ENCODE measurements at places on chromosomes 2 and 18. TPM values are rescaled to one million over a fixed set of nuclear protein-coding genes. Genes with fewer than 3 reads are reported as not detected.

Gene LHCGR
- total RNA-seq: 0.44 TPM

DNA sequence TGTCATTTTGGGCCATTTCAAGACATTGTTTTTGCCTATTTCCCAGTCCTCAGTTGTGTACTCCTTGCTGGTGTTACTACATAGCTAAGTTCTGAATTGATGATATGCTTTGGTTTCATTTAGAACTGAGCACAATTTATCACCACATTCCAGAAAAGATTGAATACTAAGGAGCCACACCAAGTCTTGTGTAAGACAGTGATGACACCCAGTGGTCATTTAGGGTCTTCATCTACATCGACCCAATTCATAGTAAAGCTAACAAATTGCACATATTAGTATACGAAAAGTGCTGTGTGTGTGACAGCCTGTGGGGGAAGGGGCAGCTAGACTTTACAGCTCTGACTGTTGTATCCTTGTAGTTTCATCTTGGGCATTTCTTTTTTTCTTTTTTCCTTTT lies 10.9 kb upstream of the DLX2 start:
- DNase-seq: no peak

DNA sequence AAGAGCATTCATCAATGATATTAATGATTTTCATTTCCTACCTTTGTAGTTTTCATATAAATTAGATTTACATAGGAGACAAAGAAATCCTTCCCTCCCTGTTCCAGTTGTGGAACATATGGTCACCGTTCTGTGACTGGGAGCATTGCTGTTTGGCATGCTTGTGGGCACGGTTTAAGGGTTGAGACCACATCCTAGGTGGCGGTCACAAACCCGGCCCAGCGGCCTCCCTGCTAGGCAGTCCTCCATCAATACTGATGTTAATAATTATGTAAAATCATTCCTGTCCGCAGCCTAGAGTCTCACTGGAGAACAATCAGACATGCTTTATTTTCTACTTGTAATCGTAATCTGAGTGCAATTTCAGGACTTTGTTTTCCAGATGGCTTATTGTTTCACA lies 117.9 kb downstream of the AGAP1 start:
- no peak for DNase-seq

- DNase-seq: no peak
Observed at GRCh38 chr18:10950876-10951630, 198.3 kb downstream of the PIEZO2 start.

Gene ATP8B1
- 14.9 TPM for total RNA-seq

DNA sequence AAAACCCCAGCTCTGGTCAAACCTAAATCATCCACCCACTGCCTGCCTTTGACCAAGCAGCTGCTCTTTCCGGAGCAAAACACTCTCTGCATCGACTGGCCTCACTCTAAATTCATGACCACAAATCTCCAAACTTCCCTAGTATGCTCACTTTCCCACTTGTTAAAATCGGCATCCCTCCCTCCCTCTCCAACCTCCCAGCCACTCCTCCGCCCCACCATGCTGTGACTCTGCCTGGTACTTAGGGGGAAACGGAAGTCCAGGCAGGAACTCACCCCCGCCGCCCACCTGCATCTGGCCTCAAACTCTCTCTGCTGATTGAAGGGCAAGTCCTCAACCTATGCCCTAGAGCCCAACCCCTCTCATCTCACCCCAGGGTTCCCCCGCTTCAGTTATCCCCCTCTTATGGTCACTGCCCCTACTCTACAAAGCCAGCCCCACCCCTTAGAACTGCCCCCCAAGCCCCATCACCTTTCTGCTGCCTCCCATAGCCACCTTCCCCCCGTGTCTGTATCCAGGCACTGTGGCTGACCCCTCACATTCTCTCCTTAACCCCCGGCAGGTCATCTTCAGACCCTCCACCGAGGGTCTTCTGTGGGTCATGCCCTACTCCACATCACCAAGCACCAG lies 3.8 kb upstream of the ADRA2B start:
- no peak for DNase-seq

GRCh38 chr2:33535421-33535820 lies 59.0 kb downstream of the RASGRP3 start:
- DNase-seq: peak; percentile 46

Gene RAB27B
- total RNA-seq: 1.0 TPM

GRCh38 chr18:22710673-22711191 lies 222.4 kb upstream of the RBBP8 start:
- DNase-seq: no peak

- no peak for DNase-seq
Observed at GRCh38 chr2:216498070-216498378, 620 bp upstream of the RPL37A start.

DNA sequence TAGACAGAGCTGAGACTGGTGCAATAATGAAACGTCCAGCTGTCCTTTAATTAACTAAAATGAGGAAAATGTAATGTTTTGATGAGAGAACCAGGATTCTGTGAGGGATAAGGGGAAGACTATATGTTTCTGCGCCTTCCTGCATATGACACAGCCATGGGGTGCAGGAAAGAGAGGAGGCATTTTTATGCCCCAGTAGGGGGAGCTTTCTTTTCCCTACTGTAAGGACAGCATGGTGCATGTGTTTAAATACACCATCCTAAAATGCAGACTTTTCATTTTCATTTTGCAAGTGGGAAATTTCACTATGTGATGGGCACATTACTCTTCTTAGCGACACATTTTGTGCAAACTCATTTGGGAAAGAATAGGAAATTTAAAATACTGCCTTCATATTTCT lies 446.1 kb downstream of the ARHGAP15 start:
- DNase-seq: no peak

- DNase-seq: no peak
Observed at GRCh38 chr2:100945433-100945740, 56.7 kb upstream of the RPL31 start.

- DNase-seq: no peak
Observed at GRCh38 chr2:101115664-101116063, 35.5 kb downstream of the TBC1D8 start.

DNA sequence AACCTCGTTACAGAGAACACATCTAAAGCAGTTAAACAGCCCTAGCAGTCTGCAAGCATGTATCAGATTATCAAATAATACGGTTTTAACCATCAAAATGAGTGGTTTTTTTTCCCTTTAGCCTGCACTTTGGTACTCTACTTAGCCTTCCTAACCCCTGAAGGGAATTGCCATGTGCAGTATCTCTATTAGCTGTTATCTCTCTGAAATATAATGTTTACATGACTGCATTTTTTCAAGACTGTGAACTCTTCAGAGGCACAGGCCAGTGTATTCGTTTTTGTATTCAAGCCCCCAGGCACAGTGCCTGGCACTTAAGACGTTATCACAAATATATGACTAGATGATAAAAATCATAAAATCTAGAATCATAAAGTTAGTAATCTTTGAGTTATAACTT lies 509.5 kb downstream of the PARD3B start:
- no peak for DNase-seq

Gene XPO1
- 75.2 TPM for total RNA-seq

Gene STK25
- total RNA-seq: 94.9 TPM

DNA sequence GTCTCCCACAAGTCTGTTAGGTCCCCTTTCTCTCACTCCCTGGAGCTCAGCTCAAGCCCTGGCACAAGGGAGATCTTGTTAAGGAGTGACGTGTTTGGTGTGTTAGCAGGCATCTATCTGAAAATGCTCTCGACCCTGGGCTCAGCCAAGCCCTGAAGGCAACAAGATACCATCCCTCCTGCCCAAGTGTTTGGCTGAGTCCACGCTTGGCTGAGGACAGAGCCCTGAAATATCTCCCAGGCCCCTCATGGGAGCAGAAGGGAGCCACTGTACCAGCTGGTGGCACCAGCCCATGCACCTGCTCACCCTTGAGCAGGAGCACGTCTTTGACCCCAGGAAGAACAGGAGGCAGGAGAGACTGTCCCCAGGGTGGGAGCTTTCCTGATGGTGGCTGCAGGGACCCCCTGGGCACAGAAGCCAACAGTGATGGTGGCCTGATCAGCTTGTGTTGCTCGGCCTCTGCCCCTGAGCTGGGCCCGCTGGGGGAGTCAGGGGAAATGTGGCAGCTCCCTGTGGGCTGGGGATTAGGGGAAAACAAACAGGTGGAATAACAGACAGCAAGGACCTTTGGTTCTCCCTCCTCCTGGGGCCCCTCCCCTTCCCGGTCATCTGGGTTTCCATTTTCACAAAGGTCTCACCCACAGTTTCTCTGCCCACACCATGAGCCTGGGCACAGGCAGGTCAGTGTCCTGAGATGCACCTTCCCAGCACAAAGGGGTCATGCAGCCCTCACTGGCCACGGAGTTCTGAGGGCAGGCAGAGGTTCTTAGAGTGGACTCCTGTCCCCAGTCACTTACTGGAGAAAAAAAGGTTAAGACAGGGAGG lies 91.6 kb downstream of the RHOB start:
- DNase-seq: no peak

Gene SLC16A14
- total RNA-seq: 2.0 TPM

DNA sequence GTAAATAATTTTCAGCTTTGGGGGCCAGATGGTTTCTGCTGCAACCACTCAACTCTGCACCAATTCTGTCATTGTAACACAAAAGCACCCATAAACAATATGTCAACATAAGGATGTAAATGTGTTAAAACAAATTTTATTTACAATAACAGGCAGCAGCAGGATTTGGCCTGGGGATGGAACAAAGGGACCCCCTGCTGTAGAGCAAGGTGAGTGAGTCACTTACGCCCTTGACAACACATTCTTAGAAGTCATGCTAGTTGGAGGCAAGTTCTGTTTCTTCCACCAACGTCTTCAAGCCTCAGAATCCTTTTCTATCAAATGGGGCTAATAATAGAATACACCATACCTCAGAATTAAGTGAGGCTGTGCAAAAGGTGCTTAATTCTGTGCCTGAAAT lies 610.2 kb upstream of the SYT4 start:
- no peak for DNase-seq

GRCh38 chr2:96164459-96165184 lies 19.4 kb upstream of the DUSP2 start:
- no peak for DNase-seq

DNA sequence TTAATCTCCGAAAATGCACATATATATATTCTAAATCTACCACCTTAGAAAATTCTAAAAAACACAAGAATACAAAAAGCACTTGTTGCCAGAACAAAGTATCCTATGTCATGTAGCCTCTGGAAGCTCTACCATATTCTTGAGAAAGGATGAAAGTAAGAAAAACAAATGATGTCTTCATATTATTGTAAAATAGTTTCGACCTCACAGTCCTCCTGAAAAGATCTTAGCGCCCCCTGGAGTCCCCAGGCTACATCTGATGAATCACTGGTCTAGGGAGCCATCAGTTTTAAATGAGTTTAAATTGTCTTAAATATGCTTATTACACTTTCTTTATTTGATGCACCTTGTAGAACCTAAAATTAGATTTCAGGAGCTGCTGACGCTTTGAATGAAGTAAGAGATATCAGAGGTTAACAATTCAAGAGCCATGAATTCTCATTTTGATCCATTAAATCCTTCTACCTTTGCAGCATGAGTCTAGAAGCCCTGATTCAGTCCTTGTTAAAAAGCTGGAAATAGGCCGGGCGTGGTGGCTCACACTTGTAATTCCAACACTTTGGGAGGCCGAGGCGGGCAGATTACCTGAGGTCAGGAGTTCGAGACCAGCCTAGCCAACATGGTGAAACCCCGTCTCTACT lies 138.8 kb downstream of the MCFD2 start:
- DNase-seq: peak; percentile 62

Gene EVA1A
- 0.84 TPM for total RNA-seq

DNA sequence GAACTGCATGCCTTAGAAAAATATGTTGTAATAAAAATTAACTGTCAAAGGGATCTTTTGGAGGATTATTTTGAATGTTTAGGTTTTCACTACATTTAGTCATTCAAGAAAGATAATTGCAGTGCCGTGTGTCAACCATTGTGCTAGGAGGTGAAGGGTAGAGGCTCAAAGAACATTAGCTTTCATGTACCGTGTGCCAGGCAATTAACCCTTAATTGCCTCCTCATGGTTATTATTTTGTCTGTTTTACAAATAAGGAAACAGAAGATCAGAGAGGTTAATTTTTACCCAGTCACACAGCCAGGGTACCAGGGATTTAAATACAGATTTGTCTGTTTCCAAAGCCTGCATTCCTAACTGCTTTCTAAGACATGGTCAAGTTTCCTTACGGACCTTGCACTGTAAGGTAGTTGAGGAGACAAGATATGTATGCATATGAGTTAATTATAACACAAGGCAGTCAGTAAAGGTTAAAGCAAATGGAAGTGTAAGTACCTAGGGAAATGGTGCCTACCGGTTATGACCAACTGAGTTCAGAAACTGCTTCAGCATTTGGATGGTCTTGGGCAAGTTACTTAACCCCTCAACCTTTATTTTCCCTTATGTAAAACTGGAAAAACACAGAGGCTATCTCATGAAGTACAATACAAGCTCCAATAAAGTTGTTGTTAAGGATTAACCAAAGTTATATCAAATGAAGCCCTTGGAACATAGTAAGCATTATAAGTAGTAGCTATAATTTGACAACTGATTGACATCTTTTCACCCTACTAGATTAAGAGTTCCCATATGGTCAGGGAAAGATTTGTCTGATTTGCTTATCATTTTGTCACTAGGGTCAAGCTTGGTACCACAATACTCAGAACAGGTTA lies 434.9 kb downstream of the MBD2 start:
- no peak for DNase-seq

DNA sequence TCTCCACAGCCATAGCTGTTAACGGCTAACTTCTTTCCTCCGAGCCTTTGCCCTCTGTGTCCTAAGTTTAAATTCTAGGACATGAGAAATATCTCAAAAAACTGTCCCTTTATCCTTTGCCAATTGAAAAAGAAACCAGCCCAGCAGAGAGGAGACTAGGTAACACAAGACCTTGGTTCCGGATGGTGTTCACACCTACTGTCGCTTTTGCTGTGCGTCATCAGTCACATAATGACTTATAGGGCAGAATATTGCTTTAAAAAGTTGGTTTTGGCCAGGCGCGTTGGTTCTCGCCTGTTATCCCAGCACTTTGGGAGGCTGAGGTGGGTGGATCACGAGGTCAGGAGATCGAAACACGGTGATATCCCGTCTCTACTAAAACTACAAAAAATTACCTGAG lies 66.2 kb downstream of the SP3 start:
- no peak for DNase-seq

Gene MOCOS
- 0.97 TPM for total RNA-seq

Gene MYOM1
- total RNA-seq: 351 TPM

- DNase-seq: no peak
Observed at GRCh38 chr2:230798769-230799399, 65.9 kb upstream of the ITM2C start.

GRCh38 chr2:206627632-206628031 lies 14.7 kb upstream of the FAM237A start:
- no peak for DNase-seq

Gene PDE11A
- 0.56 TPM for total RNA-seq

GRCh38 chr2:178477443-178478129 lies 814 bp downstream of the FKBP7 start:
- DNase-seq: no peak

All from left cardiac atrium (tissue), 4 donors.